ENCODE measurements at places on chromosomes 12 and 14. TPM values are rescaled to one million over a fixed set of nuclear protein-coding genes. Genes with fewer than 3 reads are reported as not detected.

The CCDC177 gene
- polyA plus RNA-seq: not detected

The MYF6 gene
- polyA plus RNA-seq: not detected

The VWF gene
- polyA plus RNA-seq: 0.08 TPM

The ACRBP gene
- 8.7 TPM for polyA plus RNA-seq

The SRRM4 gene
- not detected for polyA plus RNA-seq

The TFCP2 gene
- 13.3 TPM for polyA plus RNA-seq

The FAM234B gene
- 4.8 TPM for polyA plus RNA-seq

- no peak overlapping the region for H3K27ac ChIP-seq
- H3K36me3 ChIP-seq: peaks cover 4% of the 10 kb centered on the region
- no peak overlapping the region for H3K4me3 ChIP-seq
Measured at GRCh38 chr12:119457271-119457670, 122.7 kb downstream of the CCDC60 start.

DNA sequence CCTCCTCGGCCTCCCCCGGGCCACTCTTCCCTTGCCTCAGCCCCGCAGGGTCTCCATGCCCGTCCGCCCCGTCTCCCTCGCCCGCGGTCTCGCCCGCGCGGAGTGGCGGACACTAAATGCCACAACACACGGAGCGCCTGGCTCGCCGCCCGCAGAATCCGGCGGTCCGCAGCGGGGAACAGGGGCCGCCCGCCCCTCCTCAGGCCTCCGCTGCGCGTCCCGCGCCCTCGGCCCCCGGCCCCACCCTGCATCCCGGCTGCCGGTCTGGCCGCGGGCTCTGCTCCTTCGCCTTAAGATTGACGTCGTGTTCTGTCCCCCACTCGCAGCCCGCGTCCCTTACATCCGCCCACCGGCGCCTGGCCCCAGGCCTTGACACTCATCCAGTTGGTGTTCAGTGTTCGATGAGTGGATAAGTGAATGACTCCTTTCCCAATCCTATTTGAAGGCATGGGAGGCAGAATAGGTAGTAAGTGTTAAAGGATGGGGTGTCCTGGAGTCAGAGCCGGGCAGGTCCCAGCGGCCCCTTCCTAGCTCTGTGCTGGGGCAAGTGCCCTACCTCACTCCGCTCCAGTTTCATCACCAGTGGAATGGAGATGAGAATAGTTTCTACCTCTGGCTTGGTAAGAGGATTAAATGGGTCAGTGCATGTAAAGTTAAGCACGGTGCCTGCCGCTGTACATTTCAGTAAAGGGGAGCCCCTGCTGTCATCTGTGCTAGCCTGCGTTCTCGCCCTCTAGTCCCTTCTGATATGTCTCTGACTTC is 622 bp downstream of the TECPR2 start:
- no peak for DNase-seq
- no peaks in the 10 kb centered on the region for H3K27me3 ChIP-seq
- H3K4me1 ChIP-seq: peaks cover 33% of the 10 kb centered on the region
- no peak overlapping the region for H3K4me3 ChIP-seq

- no peak for DNase-seq
- peaks cover 5% of the 10 kb centered on the region for H3K4me1 ChIP-seq
- no peaks in the 10 kb centered on the region for H3K36me3 ChIP-seq
- H3K4me3 ChIP-seq: no peak overlapping the region
- peak overlapping the region; percentile 73 for H3K27ac ChIP-seq
- peaks cover 11% of the 10 kb centered on the region for H3K27me3 ChIP-seq
Measured at GRCh38 chr12:104381341-104381730, 75.4 kb upstream of the CHST11 start.

DNA sequence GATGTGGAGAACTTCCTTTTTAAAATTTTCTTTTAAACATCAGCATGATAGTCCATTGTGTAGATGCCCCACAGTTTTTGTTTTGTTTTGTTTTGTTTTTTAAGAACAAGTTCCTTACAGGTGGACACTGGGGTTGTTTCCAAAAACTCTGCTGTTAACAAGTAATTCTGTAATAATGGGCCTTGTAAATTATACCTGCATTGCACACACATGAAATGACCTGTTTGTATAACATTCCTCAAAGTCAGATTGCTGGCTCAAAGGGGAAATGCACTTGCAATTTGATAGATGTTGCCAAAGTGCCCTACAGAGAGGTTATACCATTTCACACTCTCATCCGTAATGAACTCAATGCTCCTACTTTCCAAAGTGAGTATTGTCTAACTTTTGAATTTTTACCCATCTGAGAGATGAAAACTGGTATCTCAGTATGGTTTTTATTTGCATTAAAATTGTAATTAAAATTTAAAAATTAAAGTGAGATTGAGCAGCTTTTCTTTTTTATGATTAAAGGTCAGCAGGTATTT is 89.2 kb downstream of the SPPL3 start:
- H3K27me3 ChIP-seq: no peaks in the 10 kb centered on the region
- H3K4me3 ChIP-seq: no peak overlapping the region
- H3K4me1 ChIP-seq: peaks cover 43% of the 10 kb centered on the region
- DNase-seq: no peak
- peaks cover 7% of the 10 kb centered on the region for H3K36me3 ChIP-seq

DNA sequence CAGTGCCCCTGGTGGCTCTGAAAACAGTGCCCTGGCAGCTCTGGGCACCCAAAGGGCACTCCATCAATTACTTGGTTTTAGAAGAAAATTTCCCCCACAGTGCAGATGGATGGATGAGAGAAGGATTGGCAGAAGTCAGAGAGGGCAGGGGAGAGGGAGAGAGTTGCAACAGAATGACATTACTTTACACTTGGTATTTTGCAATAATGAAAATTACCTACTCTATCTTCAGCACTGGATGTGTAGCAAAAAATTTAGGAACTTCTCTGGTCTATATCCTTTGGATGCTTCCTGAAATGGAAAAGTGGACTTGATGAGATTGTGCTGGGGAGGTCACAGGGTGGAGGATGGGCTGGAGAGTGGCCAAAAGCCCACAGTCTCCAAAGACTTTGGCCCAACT is 193.2 kb downstream of the CHST11 start:
- DNase-seq: no peak
- H3K27ac ChIP-seq: no peak overlapping the region
- no peaks in the 10 kb centered on the region for H3K27me3 ChIP-seq
- H3K4me3 ChIP-seq: no peak overlapping the region
- H3K36me3 ChIP-seq: peaks cover 4% of the 10 kb centered on the region

DNA sequence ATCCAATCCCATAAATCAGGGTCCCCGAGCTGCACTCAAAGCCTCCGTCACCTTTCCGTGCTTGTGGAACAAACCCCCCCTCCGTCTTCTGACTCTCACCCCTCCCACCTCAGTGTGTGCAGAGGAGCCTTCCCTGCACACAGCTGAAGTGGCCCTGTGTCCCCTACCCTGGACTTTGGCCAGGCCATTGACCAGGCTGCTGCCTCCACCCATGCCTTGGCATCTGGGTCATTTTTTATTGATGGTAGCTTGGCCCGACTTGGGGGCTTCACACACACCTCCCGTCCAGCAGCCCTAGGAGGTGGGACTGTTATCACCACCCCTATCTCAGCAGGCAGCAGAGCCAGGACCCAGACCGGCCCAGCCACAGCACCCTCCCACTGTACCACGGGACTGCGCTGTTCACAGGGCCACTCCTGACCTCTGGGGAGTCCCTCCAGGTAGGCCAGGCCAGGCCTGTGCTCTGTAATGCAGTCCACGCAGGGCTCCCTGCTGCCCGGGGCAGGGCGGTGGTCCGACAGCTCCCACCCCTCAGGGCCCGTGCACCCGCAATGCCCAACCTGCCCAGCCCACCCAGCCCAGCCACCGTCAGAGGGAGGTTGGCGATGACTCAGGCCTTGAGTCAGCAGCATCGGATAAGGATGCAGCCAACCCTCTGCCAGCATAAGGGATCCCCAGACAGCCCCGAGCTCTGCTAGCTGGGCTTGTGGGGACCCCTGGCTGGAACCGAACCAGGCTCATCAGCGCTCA is 9.2 kb upstream of the INF2 start:
- H3K36me3 ChIP-seq: no peaks in the 10 kb centered on the region
- H3K4me3 ChIP-seq: no peak overlapping the region
- H3K4me1 ChIP-seq: peaks cover 56% of the 10 kb centered on the region
- no peak for DNase-seq

- peak overlapping the region; percentile 79 for H3K27ac ChIP-seq
- H3K4me1 ChIP-seq: peaks cover 21% of the 10 kb centered on the region
- DNase-seq: no peak
- H3K4me3 ChIP-seq: peak overlapping the region; percentile 79
- peaks cover 67% of the 10 kb centered on the region for H3K27me3 ChIP-seq
Measured at GRCh38 chr12:3130057-3130830, 53.1 kb downstream of the TSPAN9 start.

DNA sequence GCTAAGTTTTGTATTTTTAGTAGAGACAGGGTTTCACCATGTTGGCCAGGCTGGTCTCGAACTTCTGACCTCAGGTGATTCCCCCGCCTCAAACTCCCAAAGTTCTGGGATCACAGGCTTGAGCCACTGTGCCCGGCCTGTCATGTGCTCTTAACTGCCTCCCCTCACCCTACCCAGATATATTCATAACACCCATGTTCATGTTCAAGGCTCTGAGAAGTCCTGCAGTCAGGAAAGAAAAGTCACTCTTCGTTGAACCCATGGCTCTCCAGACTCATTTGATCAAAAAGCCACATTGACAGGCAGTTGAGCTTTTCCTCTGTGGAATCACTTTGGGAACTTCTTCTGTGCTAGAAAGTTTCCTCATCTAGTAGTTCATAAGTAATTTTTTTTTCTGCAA is 545.5 kb upstream of the TBX3 start:
- H3K36me3 ChIP-seq: no peaks in the 10 kb centered on the region
- no peaks in the 10 kb centered on the region for H3K4me1 ChIP-seq
- no peak for DNase-seq
- H3K4me3 ChIP-seq: no peak overlapping the region
- H3K27ac ChIP-seq: no peak overlapping the region

DNA sequence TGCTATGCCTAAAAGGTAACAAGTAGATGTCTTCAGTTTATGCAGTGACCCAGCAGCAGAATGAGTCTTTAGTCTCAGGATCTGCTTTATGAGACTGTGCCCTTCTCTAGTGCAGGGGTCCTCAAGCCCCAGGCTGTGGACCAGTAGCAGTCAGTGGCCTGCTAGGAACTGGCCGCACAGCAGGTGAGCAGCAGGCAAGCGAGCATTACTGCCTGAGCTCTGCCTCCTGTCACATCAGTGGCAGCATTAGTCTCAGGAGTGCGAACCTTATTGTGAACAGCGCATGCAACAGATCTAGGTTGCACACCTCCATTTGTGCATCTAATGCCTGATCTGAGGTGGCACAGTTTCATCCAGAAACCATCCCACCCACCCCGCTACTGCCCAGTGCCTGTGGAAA is 38.4 kb downstream of the LRP6 start:
- no peak for DNase-seq
- H3K4me3 ChIP-seq: no peak overlapping the region
- H3K27me3 ChIP-seq: no peaks in the 10 kb centered on the region
- H3K4me1 ChIP-seq: no peaks in the 10 kb centered on the region
